ENCODE measurements at places on chromosomes 16 and 17.
A peak's percentile ranks its signal among the peaks of the same experiment; 100 is the strongest.

- DNase-seq, result no peak
Observed at GRCh38 chr17:21157586-21158370, 31.0 kb downstream of the DHRS7B start.

- no peak for DNase-seq
Observed at GRCh38 chr16:35506018-35506897, 2046.8 kb downstream of the TP53TG3F start.

DNA sequence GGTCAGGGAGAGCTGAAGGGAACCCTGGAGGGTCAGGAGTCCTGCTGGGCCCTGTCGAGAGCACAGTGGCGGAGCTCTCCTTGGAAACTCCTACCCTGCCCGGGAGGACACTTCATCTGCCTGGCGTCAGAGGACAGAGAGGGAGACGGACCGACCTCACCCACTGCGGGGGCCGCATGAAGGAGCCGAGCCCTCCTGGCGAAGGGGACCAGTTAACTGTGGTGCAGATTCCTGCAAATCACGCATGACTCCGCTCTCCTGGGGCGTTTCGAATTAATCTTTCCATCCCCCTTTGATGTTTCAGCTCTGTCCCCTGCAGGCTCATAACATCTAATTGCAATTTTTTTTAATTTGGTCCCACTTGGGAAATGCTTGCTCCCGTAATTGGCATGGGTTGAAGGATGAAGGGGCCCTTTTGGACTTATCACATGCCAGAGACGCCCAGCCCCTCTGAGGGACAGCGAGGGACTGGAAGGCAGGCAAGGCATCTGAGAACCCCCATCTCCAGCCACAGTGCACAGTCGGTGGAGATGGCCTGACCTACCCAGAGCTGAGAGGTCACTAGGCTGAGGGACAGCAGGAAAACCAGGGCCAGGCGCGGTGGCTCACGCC lies 26.5 kb downstream of the RPH3AL start:
- no peak for DNase-seq

DNA sequence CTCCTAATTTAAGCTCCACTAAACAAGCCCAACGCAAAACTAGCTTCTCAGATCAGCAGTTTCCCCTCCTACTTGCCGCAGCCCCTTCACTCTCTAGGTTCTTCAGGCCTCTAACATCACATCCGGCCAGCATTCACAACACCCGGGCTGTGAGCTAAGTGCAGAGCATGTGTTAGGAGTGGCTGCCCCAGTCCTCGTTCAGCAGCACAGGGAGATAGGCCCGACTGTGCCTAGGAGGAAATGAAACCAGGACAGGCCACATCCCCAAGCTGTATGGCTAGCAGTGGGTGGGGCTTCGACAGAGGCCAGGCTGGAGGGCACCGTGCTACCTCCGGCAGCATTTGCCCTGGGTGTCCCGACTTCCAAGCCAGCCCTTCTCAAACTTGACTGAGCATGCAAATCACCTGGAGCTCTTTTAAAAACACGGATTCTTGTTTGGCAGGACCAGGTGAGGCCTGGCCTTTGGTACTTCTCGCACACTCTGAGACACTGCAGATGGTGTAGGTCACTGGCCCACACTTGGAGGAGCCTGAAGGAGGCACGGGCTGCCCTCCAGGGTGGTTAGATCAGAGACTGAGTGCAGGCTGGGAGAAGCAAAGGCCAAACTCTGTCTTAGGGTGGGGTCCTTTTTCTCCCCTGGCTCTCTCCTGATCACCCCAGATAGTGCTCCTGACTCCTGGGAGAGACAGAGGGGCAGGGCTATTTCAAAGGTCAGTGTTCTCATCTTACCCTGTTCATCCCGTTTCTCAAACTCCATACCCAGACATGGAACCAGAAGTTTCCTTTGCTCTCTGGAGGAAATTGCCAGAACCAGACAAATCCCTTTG lies 202.0 kb downstream of the C16orf78 start:
- DNase-seq, result peak; percentile 49

GRCh38 chr16:8600144-8600775 lies 9.9 kb upstream of the TMEM114 start:
- no peak for DNase-seq

DNA sequence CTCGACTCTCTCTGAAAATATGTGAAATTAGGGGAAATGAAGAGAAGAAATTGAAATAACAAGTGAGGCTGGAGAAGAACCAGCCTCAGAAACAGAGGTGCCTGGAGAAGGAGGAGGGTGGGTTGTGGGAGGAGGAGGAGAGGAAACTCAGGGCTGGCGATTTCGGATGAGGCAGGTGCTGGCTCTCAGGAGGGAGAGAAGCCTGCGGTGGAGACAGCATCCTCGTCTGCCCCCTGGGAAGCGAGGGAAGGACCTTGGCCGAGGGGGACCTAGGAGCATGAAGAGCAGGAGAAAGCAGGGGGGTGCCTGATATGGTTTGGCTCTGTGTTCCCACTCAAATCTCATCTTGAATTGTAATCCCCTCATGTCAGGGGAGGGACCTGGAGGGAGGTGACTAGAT lies 264.7 kb upstream of the TNRC6C start:
- no peak for DNase-seq

GRCh38 chr16:81123092-81123852 lies 27.1 kb upstream of the GCSH start:
- no peak for DNase-seq

- DNase-seq, result no peak
Observed at GRCh38 chr17:31515267-31515666, 123.8 kb downstream of the RAB11FIP4 start.

- no peak for DNase-seq
Observed at GRCh38 chr16:782766-783403, 5.3 kb downstream of the RPUSD1 start.

DNA sequence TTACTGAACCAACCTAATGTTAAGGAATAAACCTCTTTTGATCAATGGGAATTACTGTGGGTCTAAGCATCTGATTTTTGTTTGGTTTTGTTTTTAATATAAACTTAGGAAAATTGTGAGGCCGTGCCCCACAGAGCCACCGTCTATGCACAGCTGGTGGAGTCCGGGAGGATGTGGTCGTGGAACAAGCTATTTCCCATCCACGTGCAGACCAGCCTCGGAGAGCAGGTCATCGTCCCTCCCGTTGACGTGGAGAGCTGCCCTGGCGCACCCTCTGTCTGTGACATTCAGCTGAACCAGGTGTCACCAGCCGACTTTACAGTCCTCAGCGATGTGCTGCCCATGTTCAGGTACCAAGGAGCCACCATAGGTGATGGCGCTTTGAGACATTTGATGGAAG lies 28.4 kb downstream of the PRMT7 start:
- no peak for DNase-seq

DNA sequence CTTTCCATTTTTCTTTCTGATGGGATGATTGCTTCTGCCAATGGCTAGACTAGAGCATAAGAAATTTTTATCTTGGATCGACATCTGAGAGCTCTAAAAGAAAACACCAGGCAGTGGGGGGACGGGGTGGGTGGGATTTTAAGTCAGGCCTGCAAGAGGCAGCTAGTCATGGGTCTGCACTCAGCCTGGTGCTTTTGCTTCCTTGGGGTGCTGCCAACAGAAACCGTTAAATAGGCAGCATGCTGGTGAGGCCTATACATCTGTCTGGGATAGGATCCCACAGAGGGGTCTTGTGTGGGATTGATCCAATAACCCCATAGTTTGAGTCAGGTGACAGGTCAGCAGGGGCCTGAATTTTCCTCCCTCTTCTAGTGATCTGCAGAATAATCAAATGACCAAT lies 26.9 kb downstream of the ZNRF1 start:
- peak; percentile 48 for DNase-seq

- peak; percentile 99 for DNase-seq
Observed at GRCh38 chr17:36545465-36546417, 1.0 kb downstream of the GGNBP2 start.

GRCh38 chr17:4220655-4221054 lies 43.1 kb downstream of the ANKFY1 start:
- peak; percentile 32 for DNase-seq

- DNase-seq, result no peak
Observed at GRCh38 chr17:50539762-50540559, 7.0 kb upstream of the SPATA20 start.

DNA sequence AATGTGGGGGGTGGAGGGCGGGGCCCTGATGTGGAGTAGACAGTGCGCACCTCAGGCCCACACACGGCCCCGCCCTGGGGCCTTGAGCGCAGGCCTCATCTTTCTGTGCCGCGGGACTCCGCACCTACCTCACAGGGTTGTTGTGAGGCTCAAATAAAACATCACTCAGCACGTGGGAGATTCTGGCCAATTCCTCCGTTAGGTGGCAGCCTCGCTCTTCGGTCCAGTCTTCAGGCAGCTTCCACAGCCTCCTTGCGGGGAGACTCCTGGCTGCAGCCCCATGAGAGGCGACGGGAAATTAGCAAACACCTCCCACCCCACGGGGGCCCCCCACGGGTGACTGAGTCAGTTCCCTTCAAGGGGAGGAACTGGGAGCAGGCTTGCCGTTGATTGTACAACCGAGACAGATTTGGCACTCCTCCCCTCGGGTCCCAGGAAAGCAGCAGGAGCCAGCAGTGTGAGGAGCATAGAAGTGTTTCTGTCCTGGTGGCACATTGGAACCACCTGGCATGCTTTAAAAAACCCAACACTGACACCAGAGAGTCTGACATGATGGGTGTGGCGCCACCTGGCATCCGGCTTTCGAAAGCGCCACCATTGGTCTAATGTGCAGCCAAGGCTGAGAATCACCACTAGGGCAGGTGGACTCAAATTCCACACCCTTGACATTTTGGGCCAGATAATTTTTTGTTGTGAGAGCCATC lies 7.6 kb downstream of the MRM1 start:
- peak; percentile 61 for DNase-seq
